ENCODE measurements at places on chromosomes 12 and 14.

DNA sequence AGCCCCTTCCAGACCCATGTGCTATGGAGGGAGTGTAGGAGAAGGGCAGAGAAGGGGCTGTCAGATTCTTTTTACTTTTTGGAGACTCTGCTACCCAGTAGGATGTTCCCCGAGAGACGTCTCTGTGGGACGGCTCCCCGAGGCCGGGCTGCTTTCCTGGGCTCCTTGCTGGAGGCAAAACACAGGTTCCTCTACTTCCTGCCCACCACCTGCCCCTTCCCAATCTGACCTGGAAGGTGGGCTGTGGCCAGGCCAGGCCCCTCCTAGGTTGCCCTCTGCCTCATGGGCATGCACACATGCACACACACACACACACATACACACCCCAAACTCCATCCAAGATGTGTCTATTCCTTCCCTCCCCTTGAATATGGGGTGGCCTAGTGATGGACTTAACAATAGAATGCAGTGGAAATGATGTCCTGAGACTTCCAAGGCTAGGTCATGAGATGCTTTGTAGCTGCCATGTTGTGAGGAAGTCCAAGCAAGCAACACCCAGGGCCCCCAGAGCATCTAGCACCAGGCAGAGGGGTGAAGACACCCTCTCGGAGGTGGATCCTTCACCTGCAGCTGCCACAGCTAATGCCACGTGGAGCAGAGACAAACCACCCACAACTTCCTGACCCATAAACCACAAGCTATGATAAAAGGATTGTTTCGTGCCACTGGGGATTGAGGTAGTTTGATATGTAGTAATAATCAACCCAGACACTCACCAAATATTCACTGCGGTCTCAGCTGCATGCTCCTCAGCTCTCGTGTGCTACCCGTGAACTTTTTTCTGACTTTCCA lies 1.6 kb upstream of the ASB2 start:
- DNase-seq, result no peak

DNA sequence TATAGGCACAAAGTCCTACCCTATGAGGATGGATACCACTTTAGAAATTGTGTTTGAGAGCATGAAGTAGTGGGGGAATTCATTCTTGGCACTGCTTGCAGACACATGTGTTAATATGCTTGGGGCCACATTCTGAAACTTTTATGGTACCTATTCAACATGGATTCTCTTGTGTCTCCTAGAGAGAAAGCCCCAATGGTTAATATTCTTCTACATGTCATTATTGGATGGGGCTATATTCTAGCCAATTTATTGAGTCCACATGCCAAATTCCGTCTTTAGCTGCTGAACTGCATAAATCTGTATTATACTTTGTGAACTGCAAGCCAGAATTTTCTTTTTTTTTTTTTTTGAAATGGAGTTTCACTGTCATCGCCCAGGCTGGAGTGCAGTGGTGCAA lies 140.0 kb downstream of the KICS2 start:
- DNase-seq, result no peak

DNA sequence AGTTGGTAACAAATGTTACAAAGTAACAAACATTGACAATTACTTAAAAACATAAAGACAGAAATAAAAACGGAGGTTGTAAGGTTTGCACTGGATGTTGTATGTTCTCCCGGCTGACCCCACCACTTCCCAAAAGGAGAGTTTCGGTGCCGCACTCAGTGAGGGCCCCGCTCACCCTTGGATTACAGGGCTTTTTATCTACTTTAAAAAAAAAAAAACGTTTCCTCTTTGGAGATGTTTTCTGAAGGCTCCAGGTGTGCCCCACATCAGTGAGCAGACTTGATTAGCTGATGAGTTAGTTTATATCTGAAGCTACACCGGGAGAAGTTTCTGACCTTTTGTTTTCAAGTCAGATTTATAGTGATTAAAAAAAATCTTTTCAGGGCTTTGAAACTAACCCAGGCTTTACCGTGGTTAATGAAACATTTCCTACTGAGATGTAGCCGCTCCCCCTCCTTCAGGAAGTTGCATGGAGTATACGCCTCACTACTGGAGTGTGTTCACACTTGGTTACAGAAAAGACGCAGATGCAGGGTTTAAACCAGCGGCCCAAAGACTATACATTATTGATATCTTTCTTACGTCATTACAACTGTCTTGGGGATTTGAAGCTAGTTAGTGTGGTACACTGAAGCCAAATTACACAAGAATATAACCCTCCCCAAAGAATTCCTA lies 38.0 kb upstream of the BCL7A start:
- peak; percentile 83 for DNase-seq

DNA sequence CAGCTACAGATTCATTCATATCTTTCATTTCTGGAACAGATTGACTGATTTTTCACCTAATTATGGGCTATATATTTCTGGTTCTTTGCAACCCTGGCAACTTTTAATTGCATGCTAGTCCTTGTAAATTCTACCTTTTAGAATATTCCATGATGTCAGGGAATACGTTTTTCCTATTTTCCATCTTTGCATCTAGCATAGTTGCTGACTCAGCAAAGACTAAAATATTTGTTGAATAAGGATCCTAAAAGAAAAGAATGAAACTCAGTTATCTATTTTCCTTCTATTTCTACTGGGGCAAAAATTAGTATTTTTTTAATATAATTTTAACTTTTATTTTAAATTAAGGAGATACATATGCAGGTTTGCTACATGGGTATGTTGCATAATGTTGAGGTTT lies 438.3 kb downstream of the GXYLT1 start:
- no peak for DNase-seq

DNA sequence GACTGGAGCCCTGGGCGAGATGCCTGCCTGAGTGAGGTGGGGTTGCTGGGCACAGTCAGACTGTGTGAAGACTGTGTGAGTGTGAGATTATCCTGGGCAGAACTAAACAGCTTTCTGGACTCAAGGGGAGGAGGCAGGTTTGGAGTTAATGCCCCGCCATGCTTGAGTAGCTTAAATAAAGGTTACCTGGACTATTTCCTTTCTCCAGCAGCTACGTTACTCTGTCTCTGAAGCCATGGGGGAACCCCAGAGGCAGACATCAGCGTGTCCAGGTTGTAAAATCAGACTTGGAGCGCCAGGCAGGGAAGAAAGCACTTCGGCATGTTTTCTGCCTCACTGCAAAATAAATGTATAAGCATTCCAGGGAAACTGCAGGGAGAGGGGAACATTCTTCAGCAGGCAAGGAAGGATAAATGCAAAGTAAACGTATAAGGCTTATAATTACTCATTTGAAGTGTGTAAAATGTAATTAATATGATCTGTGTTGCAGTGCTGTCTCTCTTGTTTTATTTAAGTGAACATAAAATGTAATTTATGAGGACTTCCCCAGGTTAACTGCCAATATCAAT lies 129.7 kb downstream of the CHST11 start:
- DNase-seq, result no peak

DNA sequence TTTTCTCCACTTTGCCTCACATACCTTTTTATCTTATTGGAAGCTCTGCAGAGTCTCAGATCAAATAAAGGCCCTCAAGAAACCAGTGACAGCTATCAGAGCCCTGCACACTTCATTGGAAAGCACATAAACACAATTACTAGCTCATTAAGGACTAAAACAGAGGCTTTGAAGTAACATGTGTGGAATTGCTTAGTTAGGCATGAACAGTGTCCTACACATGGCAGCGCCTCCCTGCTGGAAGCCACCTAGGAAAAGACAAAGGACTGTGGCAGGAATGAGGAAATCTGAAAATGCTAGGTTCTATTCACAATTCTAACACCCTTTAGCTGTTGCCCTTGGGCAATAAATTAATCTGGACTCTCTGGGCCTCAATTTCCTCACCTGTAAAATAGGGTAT lies 89.4 kb downstream of the SUDS3 start:
- DNase-seq, result no peak

DNA sequence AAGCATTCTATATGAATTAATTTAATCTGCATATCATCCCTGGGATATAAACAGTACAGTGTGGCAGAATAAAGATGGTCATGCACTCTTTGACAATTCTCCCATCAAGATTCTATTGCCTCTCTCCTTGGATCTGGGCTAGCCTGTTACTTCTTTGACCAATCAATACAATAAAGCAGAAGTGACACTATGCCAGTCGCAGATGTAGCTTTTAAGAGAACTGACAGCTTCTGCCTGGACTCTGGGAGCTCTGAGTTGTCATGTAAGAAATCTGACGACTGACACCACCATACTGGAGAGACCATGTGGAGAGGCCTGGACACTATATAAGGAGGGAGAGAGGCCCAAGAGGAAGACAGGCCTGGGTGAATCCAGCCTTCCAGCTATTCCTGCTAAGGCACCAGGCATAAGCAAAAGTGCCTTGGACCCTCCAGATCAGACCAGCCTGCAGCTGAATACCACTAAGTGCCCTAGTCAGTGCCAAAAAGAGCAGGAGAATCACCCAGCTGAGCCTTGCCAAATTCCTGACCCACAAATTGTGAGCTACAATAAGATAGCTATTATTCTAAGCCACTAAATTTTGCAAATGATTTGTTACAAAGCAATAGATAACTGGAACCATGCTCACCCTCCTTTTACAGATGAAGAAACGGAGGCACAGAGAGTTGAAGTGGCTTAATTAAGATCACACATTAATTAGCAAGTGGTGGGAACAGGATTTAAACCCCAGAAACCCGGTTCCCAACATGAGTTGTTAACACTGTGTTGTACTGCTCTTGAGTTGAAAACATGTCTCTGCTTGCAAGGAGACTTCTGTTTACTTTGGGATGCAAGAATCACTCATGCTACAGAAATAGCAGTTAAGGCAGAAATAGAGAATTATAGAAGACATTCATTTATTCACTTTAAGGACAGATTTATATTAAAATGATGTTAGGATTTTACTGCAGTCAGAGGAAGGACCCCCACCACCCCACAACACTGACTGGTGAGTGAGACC lies 84.6 kb downstream of the RIN3 start:
- DNase-seq, result peak; percentile 72

DNA sequence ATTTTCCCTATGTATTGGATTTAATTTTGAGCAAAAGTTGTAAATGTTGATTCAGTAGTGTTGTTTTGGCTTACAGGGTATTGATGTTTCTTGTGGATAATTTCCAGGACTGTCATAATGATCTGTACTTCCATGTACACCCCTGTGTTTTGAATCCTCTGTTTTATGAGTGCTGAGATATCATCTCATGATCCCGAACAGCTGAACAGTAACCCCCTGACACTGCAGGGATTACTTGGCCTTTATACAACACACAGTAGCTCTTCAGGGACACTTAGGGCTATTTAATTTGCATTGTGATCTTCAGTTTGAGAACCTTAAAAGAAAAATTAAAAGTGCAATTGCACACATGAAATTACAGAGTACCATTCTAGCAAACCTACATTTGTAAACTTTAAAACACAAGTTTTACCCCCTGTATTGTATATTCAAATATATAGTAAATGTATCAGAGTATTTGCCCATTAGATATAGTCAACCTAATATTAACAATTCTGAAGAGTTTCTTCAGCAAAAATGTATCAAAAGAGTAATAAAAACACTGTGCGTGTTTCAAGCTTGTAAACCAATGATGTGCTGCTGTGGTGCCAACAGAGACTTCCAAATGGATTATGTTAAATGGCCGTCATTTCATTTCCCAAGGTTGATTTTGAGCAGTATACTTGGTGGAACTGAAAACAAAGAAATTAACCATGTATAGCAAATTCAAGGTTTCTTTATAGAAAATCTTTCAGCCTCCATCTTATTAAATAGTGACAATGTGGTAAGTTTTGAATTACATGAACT lies 27.9 kb upstream of the MYF6 start:
- no peak for DNase-seq

- no peak for DNase-seq
These were observed 5.2 kb downstream of the ANO4 start for GRCh38 chr12:100799770-100800169.

GRCh38 chr14:95352481-95352880 lies 32.8 kb upstream of the CLMN start:
- DNase-seq, result no peak

GRCh38 chr12:72472350-72472749 lies 200.2 kb downstream of the TRHDE start:
- DNase-seq, result no peak

DNA sequence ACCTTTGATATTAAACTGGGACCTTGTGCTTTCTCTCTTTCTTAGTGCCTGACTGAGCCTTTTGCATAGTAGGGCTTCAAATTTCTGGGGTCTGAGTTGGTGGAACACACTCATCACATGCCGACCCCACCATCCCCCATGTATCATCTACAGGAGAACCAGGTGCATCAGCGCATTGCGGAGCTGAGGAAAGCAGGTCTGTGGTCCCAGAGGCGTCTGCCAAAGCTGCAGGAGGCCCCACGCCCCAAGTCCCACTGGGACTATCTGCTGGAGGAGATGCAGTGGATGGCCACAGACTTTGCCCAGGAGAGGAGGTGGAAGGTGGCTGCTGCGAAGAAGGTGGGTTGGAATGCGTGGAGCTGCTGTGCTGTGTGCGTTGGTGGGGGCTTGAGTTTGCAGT lies 37.8 kb downstream of the EP400 start:
- no peak for DNase-seq

GRCh38 chr12:11732023-11732422 lies 82.5 kb downstream of the ETV6 start:
- no peak for DNase-seq

GRCh38 chr14:69300601-69301221 lies 40.8 kb downstream of the GALNT16 start:
- DNase-seq, result no peak

GRCh38 chr12:58504143-58504938 lies 416.0 kb downstream of the LRIG3 start:
- no peak for DNase-seq

- DNase-seq, result no peak
These were observed 131.2 kb downstream of the NUBPL start for GRCh38 chr14:31692376-31692781.

DNA sequence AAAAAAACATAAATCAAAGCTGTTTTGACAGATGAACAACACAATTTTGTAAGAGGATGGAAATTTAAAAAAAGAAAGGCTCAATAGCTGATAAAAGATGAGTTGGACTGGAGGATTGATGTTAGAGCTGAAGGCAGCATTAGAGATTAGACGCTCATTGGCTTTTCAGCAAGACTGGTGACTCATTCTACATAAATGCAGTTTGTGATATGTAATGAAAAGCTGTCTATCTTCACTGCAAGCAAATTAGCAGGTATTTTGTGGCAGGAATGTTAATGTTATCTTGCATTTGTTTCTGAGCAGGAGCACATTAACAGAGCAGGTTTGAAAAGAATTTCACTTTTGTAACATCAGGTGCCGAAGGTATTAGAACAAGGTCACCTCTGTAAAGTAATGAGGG lies 442.7 kb upstream of the NOVA1 start:
- no peak for DNase-seq

DNA sequence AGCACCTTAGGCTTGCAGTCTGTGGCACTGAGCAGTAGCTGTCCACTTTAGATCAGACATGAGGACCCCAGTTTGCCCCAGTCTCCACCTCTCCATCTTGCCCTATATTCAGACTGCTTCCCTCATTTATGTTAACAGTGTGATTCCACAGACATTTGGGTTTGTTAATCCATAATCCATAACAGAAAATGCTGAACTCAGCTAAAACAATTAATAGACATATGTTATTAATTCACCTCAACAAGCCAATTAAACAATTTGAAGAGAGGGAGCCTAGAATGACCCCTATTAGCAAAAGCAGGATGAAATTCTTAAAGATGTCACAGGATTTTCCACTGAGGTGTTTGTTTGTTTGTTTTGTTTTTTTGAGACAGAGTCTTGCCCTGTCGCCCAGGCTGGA lies 9.1 kb downstream of the CDKL1 start:
- DNase-seq, result no peak

GRCh38 chr14:59454139-59454538 lies 11.0 kb downstream of the GPR135 start:
- peak; percentile 32 for DNase-seq

GRCh38 chr12:56677680-56678079 lies 10.4 kb downstream of the PTGES3 start:
- DNase-seq, result no peak

- no peak for DNase-seq
These were observed 1.1 kb upstream of the BCDIN3D start for GRCh38 chr12:49843876-49844437.
